ENCODE measurements at places on chromosomes 5 and 9. TPM values are rescaled to one million over a fixed set of nuclear protein-coding genes. Genes with fewer than 3 reads are reported as not detected.

Gene SLC34A1
- total RNA-seq = not detected

Gene BTNL3
- not detected for total RNA-seq

Gene GPR150
- not detected for total RNA-seq

Gene FST
- 5.8 TPM for total RNA-seq

Gene SLC28A3
- total RNA-seq = 0.24 TPM

Gene SLC2A8
- total RNA-seq = 16.6 TPM

Gene IFNK
- total RNA-seq = not detected
